ENCODE measurements at places on chromosomes 7 and 10. TPM values are rescaled to one million over a fixed set of nuclear protein-coding genes. Genes with fewer than 3 reads are reported as not detected.

HOXA9 gene
- 29.9 TPM for total RNA-seq

SORBS1 gene
- 2.6 TPM for total RNA-seq

OGDHL gene
- 0.54 TPM for total RNA-seq

SEC31B gene
- total RNA-seq, result 4.6 TPM

C7orf33 gene
- total RNA-seq, result not detected

COBL gene
- 0.11 TPM for total RNA-seq

GPR158 gene
- total RNA-seq, result 0.13 TPM

ADIRF gene
- 50.6 TPM for total RNA-seq

C10orf105 gene
- total RNA-seq, result 2.9 TPM

ACBD7 gene
- total RNA-seq, result 2.4 TPM

ATG9B gene
- not detected for total RNA-seq

ANKRD2 gene
- 1.0 TPM for total RNA-seq

CLRN3 gene
- total RNA-seq, result not detected

ZNF722 gene
- not detected for total RNA-seq

FRMD4A gene
- total RNA-seq, result 4.6 TPM

SPAM1 gene
- not detected for total RNA-seq

TFR2 gene
- total RNA-seq, result 0.65 TPM

LIPN gene
- not detected for total RNA-seq

BEND7 gene
- 12.0 TPM for total RNA-seq

RBM28 gene
- total RNA-seq, result 16.1 TPM

OR13A1 gene
- not detected for total RNA-seq

ZP3 gene
- total RNA-seq, result 1.0 TPM

GHRHR gene
- total RNA-seq, result not detected

FAM20C gene
- 42.3 TPM for total RNA-seq

ATP6V0A4 gene
- total RNA-seq, result not detected

BRAF gene
- 35.7 TPM for total RNA-seq

CUX1 gene
- 73.0 TPM for total RNA-seq

GSTO1 gene
- 288 TPM for total RNA-seq

C7orf57 gene
- under 0.01 TPM for total RNA-seq

CALML3 gene
- not detected for total RNA-seq

PAX4 gene
- not detected for total RNA-seq

UCMA gene
- not detected for total RNA-seq

MEIG1 gene
- 0.91 TPM for total RNA-seq

PCDH15 gene
- not detected for total RNA-seq

ABCC2 gene
- 1.6 TPM for total RNA-seq

CHAT gene
- not detected for total RNA-seq

DLX6 gene
- total RNA-seq, result 1.6 TPM

DOCK1 gene
- total RNA-seq, result 102 TPM

FLNC gene
- 18.4 TPM for total RNA-seq

OPN1SW gene
- not detected for total RNA-seq

CHN2 gene
- not detected for total RNA-seq

ZNF786 gene
- total RNA-seq, result 4.4 TPM

CPA2 gene
- total RNA-seq, result 0.43 TPM

ANTXRL gene
- not detected for total RNA-seq

RFC2 gene
- total RNA-seq, result 14.4 TPM

ACSM6 gene
- not detected for total RNA-seq

GCK gene
- 0.22 TPM for total RNA-seq
